ENCODE measurements at places on chromosomes 5 and 9.

DNA sequence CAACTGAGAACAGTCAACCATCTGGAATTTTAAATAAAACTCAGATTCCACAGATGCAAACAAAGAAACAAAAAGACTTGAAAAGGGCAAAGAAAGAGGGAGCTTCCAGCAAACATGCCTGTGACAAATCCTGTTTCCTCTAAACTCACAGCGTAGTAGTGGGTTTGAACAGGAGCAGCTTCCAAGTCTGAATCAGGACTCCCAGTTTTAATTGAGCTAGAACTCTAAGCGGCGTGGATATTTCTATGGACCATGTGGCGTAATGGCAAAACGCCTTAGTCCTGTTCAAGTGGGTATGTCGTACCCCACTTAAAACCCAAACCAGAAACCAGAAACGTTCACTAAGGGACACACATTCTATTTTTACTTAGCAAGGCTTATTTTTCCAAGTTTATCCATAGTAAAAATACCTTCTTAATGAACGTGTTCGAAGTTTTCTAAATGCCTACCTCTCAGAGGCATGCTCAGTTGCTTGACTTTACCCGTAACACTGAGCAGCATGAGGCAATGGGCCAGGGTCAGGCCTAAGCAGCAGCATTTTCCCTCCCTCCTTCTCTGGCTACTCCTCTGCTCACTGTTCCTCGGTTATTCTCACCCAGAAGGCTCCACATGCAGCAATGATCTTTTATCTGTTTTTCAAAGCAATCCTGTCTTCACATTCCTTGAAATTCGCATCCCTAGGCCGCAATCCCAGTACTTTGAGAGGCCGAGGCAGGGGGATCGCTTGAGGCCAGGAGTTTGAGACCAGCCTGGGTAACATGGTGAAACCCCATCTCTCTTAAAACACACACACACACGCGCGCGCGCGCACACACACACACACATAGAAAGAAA is 77.9 kb downstream of the FNBP1 start:
- peak; percentile 56 for DNase-seq

DNA sequence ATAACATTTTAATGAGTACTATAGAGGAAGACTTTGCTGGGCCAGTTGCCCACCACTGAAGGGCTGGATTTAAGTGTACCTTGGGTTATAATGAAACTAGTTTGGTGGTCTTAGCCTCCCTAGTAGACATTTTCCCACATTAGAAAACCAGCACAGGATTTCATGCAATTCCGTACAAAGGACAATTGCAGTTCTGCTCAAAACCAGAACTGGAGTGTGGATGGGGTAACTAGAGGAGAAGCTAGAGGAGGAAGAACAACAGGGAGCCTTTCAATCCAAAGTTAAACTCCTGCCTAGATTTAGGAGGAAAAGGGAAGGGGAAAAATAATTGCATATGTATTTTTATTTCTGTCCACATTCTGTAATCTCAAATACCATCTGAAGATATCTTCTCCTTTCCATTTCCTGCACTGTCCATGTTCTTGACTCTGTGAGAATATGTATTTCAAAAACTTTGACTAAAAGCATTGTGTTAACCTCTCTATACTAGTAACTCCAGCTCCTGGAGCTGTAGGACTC is 97.5 kb upstream of the SSBP2 start:
- no peak for DNase-seq

GRCh38 chr5:41176952-41177351 is 36.4 kb downstream of the C6 start:
- DNase-seq = no peak

DNA sequence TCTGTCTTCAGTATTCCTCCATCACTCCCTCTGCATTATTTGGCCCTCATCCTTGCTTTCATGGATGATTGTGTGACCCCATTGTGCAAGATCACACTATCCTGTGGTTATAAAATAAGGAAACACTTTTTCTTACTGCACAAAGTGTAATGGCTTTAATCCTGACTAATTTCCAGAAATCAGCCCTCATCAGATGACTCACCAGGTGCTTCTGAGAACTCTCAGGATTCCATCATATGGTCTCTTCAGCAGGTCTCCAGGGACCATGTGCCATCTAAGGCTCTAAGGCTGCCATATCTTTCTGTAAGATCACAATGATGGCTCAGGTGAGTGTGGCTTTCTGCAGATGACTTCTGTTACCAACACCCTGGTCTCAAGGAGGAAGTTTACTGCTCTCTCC is 27.3 kb upstream of the FER start:
- no peak for DNase-seq

GRCh38 chr9:2765250-2765880 is 48.1 kb downstream of the KCNV2 start:
- DNase-seq = no peak

DNA sequence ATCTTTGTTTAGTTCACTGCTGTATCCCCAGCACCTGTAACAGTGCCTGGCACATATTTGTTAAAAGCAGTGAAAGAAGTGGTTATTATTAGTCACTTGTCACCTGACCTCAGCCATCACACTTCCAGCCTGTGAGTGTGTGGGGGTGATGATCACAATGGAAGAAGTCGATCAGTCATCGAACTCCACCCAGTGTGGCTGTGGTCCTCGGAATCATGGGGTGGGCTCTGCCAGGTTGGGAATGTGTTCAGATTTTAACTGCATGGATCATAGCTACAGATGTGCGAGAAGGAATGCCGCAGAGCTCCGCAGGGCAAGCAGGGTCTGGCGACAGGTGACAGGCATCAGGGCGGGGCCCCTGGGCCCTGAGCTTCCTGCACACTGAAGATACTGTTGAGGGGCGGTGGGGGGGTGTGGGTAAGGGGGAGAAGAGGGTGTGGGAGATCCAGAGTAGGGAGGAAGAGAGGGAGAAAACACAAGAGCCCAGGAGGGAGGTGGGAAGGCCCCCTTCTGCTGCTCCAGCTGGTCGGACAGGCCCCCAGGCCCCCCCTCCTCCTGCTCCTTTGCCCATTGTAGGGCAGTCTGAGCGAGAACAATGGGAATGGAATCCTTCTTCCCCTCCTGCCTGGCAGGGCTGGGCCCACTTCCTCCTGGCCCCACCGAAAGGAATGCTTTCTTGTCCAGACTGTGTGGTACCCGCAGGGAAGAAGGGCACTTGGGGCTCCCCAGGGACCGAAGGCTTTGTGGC is 89.6 kb downstream of the SPRY4 start:
- DNase-seq = no peak

DNA sequence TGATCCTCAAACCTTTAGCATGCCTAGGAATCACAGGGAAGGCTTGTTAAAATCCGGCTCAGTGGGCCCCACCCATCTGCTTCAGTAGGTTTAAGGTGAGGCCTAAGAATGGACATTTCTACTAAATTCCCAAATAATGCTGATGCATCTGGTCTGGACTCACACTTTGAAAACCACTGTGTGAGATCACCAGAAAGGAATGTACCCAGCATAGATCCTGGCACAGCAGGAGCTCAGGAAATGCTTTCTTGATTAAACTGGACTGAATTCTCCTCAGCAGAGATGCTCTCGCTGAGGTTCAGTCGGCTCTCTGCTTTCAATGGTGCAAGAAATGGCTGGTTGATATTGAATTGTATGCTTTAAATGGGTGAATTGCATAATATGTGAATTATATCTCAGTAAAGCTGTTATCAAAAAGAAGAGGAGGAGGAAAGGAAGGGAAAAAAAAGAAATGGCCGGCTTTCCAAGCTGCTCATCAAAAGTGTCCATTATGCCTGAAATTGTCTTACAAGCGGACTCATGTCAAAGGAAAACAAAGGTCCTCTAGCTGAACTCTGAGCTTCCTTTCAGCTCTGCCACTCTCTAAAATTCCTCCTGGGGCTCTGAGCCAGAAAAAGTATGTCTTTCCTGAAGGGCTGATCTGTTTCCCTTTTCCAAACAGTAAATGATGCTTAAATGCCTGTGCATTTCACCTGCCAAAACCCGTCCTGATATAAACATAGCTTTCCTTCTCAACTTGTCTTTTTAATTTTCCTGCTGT is 77.6 kb upstream of the SAP30L start:
- DNase-seq = peak; percentile 86

GRCh38 chr5:151345808-151346478 is 1.4 kb downstream of the SLC36A2 start:
- no peak for DNase-seq
